ENCODE measurements at places on chromosomes 1 and 21.
A peak's percentile ranks its signal among the peaks of the same experiment; 100 is the strongest.

- DNase-seq, result no peak
Measured at GRCh38 chr1:85479491-85479890, 14.5 kb upstream of the DDAH1 start.

DNA sequence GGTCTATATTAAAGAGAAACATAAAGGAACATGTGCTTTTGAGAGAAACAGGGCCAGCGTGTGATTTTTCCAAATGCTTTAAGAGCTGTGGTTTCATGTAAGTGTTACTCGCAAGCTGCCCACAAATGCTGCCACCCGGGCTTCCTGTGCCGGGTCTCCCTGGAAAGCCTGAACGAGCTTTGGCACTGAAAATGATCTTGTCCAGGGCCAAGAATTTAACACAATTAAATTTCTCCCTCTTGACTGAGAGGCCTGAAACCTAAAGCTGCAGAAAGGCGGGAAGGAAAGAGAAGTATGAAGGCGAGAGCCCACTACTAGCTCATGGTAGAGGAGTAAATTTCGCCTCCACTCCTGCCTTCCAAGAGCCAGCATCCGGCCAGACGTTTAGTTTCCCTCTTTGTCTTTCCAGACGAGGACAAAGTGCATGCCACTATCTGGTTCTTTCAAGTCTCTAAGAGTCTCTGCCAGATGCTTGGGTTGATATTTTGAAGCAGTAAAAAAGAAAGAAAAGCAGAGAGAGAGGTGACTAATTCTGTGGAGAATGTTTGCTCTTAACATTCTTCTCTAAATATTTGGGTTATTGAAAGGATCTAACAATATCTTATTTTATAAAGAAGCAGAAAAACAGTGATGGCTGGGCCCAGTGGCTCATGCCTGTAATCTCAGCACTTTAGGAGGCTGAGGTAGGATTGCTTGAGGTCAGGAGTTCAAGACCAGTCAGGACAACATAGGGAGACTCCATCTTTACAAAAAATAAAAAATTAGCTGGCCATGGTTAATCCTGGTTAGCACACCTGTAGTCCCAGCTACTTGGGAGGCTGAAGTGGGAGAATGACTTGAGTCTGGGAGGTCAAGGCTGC lies 100.0 kb upstream of the HNRNPU start:
- DNase-seq, result peak; percentile 33

DNA sequence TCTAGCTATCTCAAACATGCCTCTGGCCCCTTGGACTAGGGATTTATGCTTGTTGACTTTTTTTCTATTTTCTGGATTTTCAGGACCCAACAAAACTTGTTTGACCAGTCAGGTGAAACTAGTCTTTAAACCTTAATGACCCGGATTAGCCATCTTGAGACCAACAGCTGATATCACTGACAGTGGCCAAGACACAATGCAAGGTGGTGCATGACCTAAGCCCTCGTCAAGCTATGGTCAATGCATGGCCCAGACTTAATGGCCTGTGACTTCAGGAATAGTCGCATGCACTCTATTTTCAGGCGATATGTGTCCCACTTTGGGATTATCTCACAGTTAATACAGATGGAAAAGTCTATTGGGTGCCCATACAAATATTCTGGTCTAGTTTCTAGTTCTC lies 190.4 kb downstream of the ZBTB18 start:
- no peak for DNase-seq

- DNase-seq, result no peak
Measured at GRCh38 chr21:31537872-31538576, 121.5 kb upstream of the SOD1 start.

GRCh38 chr1:115331558-115332331 lies 6.3 kb downstream of the NGF start:
- DNase-seq, result no peak

- no peak for DNase-seq
Measured at GRCh38 chr1:201750934-201751333, 78.0 kb upstream of the IPO9 start.

- no peak for DNase-seq
Measured at GRCh38 chr1:23908453-23909341, 4.5 kb downstream of the CNR2 start.

- peak; percentile 83 for DNase-seq
Measured at GRCh38 chr1:17207966-17208418, 3.1 kb downstream of the PADI1 start.

- DNase-seq, result no peak
Measured at GRCh38 chr1:63330331-63330916, 8.1 kb downstream of the FOXD3 start.

GRCh38 chr21:45334591-45335081 lies 46.9 kb upstream of the POFUT2 start:
- no peak for DNase-seq

GRCh38 chr1:188551176-188551575 lies 1722.4 kb downstream of the PLA2G4A start:
- no peak for DNase-seq

DNA sequence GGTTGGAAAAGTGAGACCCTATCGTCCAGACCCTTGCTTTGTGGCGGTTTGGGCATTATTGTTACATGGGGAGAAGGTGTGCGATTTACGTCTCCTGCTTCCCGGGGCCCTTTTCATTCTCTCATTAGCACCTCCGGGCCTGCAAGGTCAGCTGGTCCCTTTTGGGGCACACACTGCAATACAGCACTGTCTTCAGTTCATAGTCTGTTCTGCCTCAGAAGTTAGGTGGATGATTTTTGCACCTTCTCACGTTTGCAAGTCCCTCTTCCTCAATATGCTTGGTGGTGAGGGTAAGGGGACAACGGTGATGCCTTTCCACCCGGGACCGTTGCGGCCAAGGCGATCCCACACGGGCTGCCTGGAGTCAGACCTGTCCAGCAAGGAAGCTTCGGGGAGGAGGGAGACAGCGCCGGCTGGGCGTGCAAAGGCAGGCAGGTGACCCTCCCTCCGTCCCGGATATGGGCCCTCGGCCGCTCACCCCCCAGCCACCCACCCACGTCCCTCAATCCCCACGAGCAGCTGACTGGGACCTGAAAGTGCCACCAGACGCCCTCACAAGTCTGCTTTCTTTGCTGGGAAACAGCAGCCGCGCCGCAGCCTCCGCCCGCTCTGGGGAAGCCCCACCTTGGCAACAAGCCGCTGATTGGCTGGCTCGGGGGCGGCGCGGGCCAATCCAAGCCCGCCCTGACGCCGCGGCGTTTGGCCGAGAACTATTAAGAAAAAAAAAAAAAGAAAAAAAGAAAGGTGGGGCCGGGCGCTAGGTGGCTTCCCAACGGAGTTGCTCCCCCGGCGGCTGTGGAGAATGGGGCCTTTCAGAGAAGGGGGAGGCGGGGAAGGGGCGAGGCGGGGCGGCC lies 21.7 kb downstream of the BTG2 start:
- DNase-seq, result peak; percentile 81

DNA sequence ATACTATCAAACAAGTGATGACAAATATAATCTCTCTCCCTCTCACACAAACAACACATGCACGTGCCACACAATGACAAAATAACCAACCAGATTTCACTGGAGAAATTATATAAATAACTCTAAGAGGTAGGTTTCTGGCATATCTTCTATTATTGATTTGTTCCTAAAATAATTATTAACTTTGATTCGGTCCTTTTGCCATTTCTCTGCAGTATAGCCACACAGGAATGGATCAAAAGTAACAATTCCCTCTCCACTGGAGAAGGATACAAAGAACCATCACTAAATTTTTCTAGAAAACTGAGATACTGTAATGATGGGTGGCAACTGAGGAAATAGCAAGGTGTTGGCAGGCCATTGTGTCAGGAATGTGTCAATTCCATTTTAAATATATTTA lies 33.4 kb downstream of the ARNT start:
- no peak for DNase-seq

DNA sequence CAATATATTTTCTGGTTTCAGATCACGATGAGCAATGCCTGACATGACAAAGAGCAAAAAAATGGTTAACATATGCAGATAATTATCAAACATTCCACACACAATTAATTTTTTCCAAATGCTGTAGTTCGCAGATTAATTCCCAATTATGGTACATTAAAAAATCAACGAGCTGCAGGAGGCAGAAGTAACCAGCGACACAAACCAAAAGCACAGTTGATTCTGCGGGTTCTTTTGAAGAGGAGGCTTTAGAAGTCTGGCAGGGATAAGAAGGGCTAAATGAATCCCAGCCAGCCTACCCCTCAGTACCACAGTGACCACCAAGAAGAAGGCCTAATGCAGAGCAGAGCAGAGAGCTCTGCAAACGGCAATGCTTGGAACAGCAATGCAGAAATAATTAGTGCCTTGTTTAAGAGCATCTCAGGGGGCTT lies 17.0 kb upstream of the KNCN start:
- DNase-seq, result no peak

- no peak for DNase-seq
Measured at GRCh38 chr1:12502336-12503109, 115.5 kb downstream of the DHRS3 start.

DNA sequence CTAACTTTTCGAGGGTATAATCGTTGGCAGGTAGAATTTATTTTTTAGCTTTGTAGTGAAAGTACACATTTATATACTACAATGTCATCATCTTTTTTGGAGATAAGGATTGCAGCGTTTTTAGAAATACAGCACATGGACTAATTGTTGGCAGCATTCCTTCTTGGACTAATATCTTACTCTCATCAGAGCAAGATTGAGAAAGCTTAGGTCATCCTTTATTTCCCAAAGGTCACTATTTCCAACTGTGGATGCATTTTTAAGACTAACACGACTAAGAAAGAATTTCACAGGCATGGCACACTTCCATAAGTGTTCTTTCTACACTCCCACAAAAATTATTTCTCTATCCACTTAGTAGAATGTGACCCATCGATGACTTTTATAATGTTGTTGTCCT lies 732.3 kb downstream of the NCAM2 start:
- no peak for DNase-seq

DNA sequence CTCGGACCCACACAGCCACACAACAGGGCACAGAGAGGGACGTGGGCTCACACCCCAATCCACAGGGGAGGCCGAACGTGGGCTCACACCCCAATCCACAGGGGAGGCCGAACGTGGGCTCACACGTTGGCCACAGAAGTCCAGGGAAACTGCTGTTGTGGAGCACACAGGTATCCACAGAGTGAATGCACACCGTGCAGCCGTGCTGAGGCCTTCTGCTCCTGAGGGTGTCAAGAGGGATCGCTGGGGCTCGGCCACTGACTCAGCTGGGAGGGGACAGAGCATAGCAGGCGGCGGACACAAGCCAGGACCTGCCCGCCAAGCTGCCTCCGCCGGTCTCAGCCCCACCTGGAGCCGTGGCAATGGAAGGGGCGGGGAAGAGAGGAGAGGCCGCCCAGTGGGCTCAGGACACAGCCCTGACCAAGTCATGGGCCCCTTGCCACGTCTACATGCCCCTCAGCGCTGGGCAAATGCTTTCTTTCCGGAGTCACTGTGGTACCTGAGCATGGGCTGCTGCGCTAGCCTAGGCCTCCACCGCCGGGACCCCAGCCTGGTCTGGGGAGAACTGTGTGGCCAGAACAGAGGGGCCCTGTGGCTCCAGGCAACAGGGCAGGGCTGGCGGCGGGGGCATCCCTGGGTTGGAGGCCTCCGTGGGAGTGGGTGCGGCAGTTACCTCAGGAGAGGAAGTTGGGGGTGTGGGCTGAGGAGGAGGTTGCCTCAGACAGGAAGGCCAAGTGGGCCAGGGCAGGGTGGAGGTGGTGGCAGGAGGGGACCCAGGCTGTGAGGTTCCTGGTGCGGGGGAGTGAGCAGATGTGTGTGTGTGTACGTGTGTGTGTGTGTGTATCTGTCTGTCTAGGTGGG lies 1.2 kb downstream of the SYTL1 start:
- peak; percentile 83 for DNase-seq

DNA sequence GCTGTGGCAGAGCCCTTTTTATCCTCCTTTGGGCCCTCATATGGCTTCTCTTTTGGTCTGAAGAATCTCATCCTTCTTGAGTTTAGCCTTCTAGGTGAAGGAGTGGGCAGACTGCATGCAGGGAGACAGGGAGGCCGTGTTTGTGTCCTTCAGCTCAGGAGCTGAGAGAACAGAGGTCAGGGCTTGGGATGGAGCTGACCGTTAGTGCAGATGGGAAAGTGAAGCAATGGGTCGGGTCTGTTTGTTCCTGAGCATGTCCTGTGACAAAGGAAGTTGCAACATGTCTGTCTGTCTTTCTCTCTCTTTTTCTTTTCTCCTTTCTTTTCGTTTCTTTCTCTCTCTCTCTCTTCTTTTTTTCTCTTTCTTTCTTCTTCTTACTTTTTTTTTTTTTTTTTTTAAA lies 14.9 kb downstream of the MAPKAPK2 start:
- no peak for DNase-seq

DNA sequence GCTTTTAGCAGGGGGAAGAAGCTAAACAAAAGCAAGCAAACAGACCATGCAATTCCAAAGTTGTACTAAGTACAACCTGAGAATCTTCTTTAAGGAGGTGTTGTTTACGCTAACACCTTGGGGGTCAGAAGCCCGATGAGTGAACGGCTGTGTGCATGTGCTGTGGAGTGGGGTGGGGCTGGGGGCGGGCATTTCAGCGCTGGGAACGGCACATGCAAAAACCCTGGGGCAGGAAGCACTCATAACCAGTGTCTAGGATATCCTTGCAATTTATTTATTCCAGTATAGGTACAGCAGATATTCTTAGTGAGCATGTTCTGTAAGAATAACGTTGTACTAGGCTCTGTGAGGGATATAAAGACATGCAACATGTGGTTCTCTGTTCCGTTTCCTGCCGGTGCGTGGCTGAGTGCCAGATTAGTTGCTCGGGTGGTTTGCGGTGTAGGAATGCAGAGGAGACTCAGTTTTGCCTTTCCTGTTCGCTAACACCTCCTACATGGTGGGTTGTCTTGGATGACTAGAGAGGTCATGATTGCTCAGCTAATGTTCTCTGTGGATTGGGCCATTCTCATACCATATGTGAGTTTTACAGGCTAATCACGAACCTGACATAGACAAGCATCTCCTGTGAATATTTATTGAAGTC lies 3.7 kb downstream of the FASLG start:
- DNase-seq, result no peak

GRCh38 chr1:40784141-40784770 lies 669 bp downstream of the KCNQ4 start:
- DNase-seq, result no peak

- DNase-seq, result no peak
Measured at GRCh38 chr1:61552630-61553305, 172.2 kb downstream of the TM2D1 start.

GRCh38 chr1:19140465-19140864 lies 69.6 kb downstream of the UBR4 start:
- no peak for DNase-seq

- peak; percentile 90 for DNase-seq
Measured at GRCh38 chr1:24705260-24706073, 39.8 kb upstream of the CLIC4 start.

DNA sequence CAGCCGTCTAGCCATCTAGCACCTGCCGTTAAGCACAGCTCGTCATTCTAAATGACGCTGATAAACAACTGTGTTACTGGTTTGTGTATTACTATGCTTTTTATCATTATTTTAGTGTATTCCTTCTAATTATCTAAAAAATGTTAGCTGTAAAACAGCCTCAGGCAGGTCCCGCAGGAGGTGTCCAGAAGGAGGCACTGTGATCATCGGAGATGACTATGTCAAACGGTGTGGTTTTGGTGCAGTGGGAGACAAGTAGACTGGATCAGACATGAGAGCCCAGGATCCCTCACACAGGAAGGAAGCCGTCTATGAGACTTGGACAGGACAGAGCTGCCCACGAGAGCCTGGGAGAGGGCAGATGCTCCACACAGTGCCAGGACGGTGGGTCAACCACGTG lies 55.3 kb upstream of the COL6A1 start:
- no peak for DNase-seq

Measured in SW480 (cell line).